AG09319 (cell line): ENCODE measurements at places on chromosomes 1 and 21.

GRCh38 chr21:33037501-33037900, 11.8 kb downstream of the OLIG2 start:
- DNase-seq, result no peak

- DNase-seq, result no peak
Measured at GRCh38 chr1:170661646-170662411, 2.1 kb upstream of the PRRX1 start.

DNA sequence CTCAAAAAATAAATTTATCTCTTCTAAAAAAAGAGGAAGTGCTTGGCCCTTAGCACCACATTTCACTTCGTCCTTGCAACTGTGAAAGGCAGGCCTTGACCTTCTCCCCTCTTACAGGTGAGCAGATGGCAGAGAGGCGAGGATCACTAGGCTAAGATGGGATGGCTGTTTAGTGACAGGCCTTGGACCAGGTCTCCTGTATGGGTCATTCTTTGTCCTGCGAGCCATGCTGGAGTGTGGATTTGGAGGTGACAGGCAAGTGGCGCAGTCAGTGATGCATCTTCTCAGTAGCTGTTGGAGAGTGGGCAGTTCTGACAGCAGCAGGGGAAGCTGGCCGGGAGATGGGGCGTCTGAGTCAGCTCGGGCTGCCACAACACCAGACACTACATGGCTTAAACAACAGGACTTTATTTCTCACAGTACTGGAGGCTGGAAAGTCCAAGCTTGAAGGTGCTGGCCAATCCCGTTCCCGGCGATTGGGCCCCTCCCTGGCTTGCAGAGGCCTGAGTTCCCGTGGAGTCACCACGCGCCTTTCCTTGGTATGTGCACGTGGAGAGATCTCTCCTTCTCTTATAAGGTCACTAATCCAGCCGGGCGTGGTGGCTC, 16.5 kb downstream of the SLC27A3 start:
- no peak for DNase-seq

DNA sequence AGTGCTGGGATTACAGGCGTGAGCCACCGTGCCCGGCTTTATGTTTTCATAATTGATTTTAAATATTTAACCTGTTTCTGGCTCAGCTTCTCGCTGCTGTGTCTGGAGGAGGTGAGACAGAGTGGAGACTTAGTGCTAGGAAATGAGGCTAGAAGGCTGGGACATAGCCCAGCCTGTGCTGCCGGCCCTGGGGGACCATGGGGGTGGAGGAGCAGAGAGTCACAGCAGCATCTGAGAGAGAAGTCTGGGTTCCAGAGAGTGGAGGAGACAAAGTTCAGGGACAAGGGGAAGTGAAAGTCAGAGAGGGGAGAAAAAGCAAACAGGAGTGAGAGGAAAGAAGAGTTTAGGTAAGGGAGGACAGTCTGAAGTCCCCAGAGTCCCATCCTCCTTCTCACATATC, 71.9 kb downstream of the LHX9 start:
- no peak for DNase-seq

GRCh38 chr1:89922911-89923310, 72.0 kb upstream of the ZNF326 start:
- DNase-seq, result no peak
